ENCODE measurements at places on chromosomes 12 and 14. TPM values are rescaled to one million over a fixed set of nuclear protein-coding genes. Genes with fewer than 3 reads are reported as not detected.

GRCh38 chr12:97681612-97682504, 219.3 kb downstream of the RMST start:
- DNase-seq, result no peak

DNA sequence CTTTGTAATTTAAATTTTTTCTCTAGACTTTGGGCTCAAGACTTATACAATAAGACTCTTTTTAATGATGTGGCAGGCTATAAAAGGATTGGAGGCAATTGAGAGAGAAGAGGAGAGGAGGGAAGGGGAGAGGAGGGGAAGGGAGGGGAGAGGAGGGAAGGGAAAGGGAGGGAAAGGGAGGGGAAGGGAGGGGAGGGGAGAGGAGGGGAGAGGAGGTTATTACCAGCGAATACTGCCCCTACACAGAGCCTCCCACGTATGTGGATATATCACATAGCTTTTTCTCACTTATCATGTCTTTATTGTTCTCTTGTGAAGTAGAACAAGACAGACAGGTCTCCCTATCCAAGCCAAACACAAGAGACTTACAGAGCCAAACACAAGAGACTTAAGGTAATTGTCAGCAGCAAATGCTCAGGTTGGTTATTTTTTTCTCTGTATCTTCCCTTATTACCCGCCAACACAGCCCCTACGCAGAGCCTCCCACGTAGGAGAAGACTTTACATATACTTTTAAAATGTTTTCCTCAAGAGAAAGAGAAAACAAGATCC, 63.1 kb downstream of the DRAM1 start:
- no peak for DNase-seq

The HVCN1 gene
- total RNA-seq, result 2.1 TPM

- no peak for DNase-seq
These were observed 152.4 kb downstream of the KIF26A start for GRCh38 chr14:104290756-104291122.

DNA sequence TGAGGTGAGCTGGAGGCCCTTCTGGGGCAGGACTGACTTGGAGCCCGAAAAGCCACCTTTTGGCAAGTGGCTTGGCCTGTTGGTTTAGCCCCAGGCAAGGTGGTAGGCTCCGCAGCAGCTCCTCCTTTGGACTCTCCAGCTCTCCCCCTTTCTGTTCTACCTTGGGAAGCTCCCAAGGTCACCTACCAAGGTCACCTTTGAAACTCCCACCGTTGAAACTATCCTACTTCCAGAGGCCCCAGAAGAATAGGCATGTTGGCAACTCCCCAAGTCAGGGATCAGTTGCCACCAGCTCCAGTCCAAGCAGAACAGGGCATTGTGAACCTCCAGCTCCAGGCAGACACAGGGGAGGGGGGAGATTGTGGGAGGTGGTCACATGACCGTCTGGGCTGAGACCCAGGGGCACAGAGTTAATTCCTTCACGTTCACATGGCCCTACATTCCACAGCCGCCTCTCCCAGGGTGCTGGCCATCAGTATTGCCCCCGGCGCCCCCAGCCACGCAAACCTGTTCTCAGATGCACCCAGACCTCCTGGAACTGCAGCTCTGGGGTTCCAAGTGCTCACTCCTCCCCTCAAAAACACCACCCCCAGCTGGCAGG, 14.4 kb downstream of the IRF2BPL start:
- no peak for DNase-seq

DNA sequence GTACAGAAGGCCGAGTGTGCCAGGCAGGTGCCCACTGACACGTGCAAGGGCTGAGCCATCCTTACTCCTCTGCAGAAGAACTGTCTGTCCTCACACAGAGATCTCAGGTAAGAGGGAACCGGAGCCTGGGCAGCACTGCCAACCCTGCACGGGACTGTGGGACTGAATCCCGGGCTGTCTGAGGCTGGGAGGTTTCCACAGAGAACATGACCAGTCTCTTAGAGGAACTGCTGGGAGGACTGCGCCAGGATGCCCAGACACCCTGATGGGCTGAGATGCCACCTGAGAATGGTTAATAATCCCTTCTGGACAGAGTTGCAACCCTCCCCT, 302.9 kb upstream of the SFSWAP start:
- no peak for DNase-seq

The AQP5 gene
- not detected for total RNA-seq

All from kidney epithelial cell (primary cell).